Stimulated activated CD8-positive, alpha-beta memory T cell treated with anti-CD3 and anti-CD28 coated beads, Interleukin-15, amount 100 ng/mL, for 24 hours (primary cell): ENCODE measurements at places on chromosomes 13 and 19.

GRCh38 chr13:67549331-67549730 is 319.2 kb upstream of the PCDH9 start:
- DNase-seq: no peak

- DNase-seq: no peak
These were observed 2.1 kb downstream of the MEIS3 start for GRCh38 chr19:47417107-47417745.

GRCh38 chr19:46976845-46977320 is 42.8 kb upstream of the NPAS1 start:
- no peak for DNase-seq

DNA sequence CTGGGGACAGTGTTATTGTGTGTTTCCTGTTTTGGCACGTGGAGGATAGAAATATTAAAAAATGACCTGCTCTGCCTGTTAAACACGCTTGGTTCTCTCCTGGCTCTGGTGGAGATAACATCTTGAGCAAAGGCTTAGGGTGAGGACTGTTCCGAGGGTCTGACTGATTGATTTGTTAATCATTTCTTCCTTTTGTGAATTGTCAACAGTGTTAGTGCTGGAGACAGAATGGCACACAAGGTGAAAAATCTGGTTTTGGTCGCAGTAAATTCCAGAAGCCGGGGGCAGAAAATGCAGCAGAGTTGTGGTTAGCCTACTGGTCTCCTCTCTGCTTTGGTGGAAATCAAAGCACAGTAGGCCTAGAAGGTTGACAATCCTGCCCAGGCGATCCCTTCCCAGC is 163.6 kb downstream of the FGF9 start:
- no peak for DNase-seq

DNA sequence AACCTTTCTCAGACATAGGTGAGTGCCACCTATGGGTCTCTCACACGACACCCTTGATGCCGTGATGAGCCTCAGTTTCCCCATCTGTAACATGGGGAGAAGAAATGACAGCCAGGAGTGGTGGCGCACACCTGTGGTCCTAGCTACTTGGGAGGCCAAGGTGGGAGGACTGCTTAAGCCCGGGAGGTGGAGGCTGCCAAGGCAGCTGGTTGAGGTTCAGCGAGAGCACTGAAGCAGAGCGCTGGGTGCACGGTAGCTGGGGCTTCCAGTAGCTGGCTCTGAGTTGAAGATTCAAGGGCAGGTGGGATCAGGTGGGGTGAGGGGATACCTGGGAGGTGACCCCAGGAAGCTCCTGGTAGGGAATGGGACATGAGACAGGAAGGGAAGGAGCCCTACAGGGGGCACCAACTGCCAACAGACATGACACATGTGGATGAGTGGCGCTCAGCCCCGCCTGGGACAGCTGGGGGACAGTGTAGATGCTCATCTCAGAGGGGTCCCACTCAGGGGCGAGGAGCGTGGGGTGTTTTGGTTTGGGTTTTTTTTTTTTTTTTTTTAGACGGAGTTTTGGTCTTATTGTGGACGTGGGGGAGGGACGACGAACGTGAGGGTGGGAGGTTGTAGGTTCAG is 6.5 kb upstream of the SSBP4 start:
- no peak for DNase-seq

GRCh38 chr19:58551123-58551497 is 3.8 kb downstream of the CHMP2A start:
- DNase-seq: no peak

- no peak for DNase-seq
These were observed 35.8 kb upstream of the XPO4 start for GRCh38 chr13:20938302-20938701.

DNA sequence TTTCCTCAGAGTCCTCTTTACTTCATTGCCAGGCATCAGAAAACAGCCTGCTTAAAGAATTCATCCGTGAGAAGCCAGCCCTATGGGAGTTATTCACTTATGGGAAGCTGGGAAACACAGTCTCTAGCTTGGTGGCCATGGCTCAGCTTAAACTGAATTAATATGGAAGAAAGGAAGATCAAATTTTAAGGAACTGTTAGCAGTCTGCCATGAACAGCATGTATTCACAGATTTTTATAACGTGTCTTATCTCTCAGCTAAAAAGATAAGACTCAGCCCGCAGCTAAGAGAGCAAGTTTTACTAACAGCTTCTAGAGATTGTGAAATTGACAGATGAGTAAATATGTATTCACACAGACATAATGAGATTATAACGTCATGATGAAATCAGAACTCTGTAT is 253.7 kb upstream of the RXFP2 start:
- no peak for DNase-seq

DNA sequence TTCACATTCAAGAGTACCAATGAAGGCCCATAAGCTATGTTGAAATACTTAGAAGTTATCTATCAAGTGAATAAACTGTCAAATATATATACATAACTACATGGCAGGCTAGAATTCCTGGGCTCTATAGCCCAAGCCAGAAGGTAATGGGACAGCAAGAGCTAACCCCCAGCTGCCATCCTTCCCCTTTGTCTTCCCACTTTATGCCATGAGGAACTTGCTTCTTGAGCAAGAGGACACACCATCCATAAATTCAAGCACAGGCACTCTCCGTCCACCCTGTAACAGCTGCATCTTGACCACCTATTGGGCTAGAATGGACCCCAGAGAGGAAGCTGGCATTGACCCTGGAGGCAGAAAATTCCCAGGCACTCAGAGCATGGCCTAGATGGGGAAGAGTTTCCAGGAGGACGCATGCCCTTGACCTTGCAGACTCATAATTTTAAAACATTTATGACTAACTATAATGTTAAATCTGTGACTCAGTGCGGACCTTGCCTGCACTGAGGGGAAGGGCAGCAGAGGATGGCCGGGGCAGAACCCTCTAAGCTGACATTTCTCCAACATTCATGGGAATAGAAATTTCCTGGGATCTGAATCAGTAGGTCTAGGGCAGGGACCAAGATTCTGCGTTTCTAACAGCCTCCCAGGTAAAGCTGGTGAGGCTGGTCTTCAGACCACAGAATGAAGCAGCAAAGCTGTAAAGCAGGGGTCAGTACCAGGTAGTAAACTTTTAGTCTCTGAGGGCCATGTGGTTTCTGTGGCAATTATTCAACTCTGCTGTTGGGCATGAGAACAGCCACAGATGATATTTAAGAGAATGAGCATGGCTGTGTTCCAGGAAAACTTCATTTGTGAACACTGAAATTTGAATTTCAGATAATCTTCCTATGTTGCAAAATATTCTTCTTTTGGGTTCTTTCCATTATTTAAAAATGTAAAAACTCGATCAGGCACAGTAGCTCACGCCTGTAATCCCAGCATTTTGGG is 71.4 kb upstream of the CLDN10 start:
- DNase-seq: no peak

- no peak for DNase-seq
These were observed 1.6 kb downstream of the FTL start for GRCh38 chr19:48966541-48967345.

- DNase-seq: no peak
These were observed 67.9 kb upstream of the KLF5 start for GRCh38 chr13:72990953-72991352.

DNA sequence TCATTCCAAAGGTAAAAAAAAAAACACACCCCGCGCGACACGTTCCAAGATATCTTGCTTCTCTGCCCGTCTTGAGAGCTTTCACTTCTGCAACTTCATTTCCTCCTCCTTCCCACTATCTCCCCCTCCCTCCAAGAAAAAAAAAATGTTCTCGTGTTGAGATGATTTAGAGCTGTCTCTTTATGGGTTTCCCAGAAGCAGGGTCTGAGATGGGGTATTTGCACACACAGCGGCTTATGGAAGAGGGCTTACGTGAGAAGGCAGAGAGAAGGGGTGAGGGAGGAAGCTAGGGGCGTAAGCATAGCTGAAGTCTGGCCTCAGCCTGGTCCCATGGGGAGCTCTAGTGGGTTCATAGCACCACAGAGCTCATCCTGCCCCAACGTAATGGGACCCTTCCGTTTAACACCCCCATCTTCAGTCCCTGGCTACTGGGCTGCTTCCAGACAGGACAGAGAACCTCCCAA is 31.3 kb upstream of the USE1 start:
- DNase-seq: no peak

GRCh38 chr19:48301886-48302599 is 23.3 kb upstream of the EMP3 start:
- no peak for DNase-seq

DNA sequence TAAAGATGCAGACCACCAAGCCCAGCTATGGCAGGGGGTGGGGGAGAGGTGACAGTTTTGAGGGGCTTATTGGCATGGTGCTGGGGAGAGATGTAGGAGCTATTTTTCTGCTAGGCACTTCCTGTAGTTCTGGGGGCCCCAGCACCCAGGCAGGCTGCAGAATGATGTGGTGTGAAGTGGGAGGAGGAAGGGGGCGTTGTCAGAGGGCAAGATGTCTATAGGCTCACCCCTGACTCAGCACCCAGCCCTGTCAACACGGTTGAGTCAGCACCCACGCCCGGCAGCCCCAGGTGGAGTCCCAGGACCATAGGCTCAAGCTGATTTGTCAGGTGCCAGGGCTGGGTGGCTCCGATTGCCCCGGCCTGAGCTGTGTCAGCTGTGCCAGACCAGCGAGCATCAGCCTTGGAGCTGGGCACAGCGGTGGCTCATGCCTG is 5.8 kb downstream of the KLF2 start:
- DNase-seq: peak; percentile 62

- DNase-seq: no peak
These were observed 5.6 kb downstream of the TCF3 start for GRCh38 chr19:1646659-1647453.

GRCh38 chr19:33644284-33644836 is 22.6 kb downstream of the CHST8 start:
- no peak for DNase-seq

GRCh38 chr19:5057860-5058259 is 88.9 kb downstream of the KDM4B start:
- no peak for DNase-seq

GRCh38 chr19:13404236-13404635 is 102.0 kb downstream of the CACNA1A start:
- no peak for DNase-seq

- no peak for DNase-seq
These were observed 7.2 kb upstream of the ZNF606 start for GRCh38 chr19:58009666-58010301.

GRCh38 chr13:102839462-102839861 is 6.4 kb upstream of the ERCC5 start:
- no peak for DNase-seq

DNA sequence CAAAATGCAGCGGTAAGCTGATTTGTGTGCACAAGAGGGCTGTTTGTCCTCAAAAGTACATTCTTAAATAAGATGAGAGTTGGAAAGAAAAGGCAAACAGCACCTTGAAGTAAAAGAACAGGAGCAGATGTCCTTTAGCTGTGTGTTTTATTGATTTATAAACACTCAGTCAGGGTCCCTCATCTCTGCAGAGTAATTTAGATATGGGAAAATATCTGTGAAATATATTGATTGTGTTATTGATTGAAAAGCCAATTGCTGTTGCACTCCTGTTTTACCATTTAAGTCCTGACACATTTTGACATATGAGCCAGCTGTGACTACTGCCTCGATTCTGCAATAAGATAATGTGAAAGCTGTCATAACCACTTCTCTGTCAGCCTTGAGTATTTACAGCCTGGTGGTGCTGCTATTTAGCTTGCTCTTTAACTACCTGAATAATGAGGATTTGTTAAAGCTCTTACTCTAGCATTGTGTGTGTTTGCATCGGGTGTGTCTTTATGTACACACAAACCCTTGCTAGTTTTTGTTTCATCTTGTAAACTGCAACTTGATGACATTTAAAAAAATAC is 550.1 kb downstream of the DACH1 start:
- no peak for DNase-seq

DNA sequence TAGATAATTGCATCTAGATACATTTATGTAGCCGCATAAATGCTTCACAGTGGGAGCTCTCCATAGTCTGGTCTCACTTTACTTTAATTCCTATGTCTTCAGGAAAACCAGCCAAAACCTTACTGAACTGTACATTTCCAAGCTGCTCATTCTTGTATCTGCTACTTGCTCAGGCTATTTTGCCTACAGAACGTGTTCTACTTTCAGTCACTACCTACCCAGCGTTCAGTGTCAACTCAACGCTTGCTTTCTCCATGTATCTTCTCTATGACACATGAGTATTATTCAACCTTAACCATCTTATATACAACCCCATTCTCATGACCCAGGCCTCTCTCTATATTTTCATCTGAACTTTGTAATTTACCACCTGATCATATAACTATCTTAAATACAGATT is 101.9 kb downstream of the KLF12 start:
- no peak for DNase-seq

DNA sequence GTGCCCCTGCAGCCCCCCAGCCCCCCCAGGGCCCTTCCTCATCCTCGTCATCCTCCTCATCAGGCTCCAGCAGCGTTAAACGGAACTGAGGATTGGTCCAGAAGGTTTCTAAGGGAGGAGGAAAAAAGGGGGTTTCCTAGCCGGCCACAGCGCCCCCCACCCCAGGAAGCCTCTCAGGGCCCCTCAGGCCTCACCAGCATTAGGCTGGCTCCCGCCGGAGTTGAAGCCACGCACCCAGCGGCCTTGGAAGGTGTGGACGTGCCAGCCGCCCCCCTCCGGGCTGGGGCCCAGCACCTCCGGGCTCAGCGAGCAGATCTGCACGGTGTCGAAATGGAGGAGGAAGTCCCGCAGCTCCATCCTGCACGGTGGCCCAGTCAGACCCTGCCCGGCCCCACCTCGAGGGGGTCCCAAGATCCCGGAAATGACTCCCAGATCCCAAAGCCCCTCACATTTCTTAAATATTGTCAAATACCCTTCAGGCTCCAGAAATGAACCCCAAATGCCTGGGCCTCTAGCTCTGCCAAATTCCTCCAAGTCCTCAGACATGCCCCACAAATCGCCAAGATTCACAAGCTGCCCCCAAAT is 6.9 kb downstream of the CAPN12 start:
- DNase-seq: no peak

DNA sequence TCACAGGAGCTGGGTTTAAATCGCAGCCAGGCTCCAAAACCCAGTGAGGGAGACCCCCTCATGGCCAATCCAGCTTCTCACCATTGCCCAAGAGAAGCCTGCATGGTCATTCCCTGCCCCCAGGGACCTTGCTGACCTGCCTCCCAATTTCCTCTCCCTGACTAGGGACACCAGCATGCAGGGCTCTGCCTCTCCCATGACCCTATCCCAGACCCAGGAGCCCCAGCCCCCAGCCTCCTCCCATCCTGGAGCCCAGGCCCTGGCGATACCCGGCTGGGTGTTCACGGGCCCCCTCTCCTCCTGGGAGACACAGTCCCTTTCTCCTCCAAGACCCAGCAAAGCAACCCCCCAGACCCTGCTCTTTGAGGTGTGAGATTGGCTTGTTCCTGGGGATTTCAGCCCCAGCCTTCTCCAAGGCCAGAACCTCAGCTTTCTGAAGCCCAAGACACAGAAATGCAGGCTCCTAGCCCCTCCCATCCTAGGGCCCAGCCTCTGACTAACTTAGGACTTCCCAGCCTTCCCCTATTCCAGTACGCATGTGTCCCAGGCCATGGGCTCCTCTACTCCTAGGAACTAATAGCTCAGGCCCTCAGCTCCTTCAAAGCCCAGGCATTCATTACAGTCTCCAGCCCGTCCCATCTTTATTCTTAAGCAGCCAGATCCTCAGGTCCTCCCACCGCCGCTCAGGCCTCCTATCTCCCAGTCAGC is 1.1 kb downstream of the GYS1 start:
- DNase-seq: no peak
